Endothelial cell (in vitro differentiated cells): ENCODE measurements at places on chromosomes 12 and 14.

GRCh38 chr12:91144053-91144452, 32.8 kb upstream of the LUM start:
- no peak for DNase-seq

DNA sequence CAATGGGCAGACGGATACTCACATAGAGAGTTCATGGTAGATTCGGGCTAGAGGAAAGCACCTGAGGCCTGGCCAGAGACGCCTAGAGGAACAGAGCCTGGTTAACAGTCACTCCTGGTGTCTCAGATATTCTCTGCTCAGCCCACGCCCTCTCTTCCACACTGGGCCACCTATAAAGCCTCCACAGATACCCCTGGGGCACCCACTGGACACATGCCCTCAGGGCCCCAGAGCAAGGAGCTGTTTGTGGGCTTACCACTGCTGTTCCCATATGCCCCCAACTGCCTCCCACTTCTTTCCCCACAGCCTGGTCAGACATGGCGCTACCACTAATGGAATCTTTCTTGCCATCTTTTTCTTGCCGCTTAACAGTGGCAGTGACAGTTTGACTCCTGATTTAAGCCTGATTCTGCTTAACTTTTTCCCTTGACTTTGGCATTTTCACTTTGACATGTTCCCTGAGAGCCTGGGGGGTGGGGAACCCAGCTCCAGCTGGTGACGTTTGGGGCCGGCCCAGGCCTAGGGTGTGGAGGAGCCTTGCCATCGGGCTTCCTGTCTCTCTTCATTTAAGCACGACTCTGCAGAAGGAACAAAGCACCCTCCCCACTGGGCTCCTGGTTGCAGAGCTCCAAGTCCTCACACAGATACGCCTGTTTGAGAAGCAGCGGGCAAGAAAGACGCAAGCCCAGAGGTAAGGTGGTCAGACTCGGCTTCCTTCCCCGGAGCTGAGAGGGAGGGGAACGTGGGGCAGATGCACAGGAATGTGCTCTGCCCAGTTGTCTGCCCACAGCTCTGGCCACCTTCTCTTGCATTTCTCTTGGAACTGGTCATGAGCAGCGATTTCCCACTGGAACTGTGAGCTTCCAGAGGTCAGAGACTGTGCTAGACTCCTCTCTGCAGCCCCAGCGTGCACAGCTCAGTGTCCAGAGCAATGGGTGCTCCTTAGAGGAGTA, at the start of gene CD4:
Gene CD4 (plus strand): TSS at position 557 of the 953 bp plus-strand sequence. CDS start 10,611 bp downstream, outside the sequence.
- DNase-seq, result no peak

DNA sequence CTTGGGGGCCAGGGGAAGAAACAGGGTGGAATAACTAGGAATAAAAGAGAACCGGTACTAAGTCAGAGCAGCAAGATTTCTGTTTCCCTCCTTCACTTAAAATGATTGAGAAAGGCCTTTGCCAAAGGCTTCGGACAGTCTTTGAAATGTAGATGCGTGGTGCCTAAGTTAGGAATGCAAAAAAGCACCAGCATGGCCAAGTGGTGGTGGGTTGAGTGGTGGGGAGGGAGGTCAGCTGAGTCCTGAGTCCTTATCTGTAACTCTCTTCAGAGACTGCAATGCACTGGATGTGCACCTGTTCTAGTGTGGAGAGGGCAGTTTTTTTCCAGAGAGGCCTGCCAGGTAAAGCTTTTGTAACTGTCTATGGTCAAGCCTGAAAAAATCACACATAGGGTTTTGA, 919.9 kb downstream of the FSCB start:
- DNase-seq, result no peak

DNA sequence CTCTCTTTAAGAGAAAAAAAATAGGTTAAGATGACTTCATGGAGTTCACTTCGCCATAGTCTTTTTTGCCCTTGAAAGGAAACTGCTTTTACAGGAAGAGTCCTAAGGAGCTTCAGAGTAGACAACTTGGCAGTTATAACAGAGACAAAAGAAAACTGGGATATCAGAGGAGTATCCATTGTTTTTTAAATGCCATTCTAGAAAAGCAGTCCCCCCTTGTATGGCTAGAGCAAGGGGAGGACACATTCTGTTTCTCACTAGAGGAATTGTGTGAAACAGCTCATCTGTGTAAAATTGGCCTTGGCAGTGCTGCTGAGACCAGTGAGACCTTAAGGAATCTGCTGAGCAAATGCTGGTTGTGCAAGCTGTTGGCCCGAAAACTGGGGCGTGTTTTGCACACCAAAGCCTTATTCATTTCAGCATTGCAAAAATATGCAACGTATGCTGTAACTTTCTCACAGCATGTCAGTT, 128.0 kb downstream of the GPR135 start:
- no peak for DNase-seq

DNA sequence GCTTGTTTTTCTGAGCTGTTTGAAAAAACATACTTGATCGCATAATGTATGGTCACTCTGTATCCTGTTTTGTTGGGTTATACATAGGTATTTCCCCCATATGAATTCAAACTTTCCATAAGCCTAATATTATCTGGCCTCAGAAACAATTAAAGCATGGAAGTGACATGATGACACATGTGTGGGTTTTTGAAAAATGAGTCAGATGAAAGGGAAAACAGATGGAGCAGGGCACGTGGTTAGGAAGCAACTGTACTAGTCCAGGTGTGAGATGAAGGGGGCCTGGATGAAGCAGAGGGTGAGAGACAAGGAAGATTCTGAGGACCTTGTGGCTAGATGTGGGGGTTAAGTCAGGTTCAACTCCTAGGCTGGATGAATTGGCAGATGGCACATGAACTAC, 92.7 kb upstream of the DNM1L start:
- no peak for DNase-seq

- DNase-seq, result no peak
These were observed 940.2 kb downstream of the GALC start for GRCh38 chr14:87052646-87053225.

GRCh38 chr14:72751276-72752033, 142.4 kb downstream of the DPF3 start:
- no peak for DNase-seq

GRCh38 chr12:69388371-69388770, 28.8 kb downstream of the YEATS4 start:
- DNase-seq, result no peak

GRCh38 chr12:50110127-50110761, 1.8 kb upstream of the COX14 start:
- no peak for DNase-seq

- DNase-seq, result no peak
These were observed 25.3 kb upstream of the DHRS2 start for GRCh38 chr14:23610815-23611289.

- DNase-seq, result no peak
These were observed 29.6 kb downstream of the P2RX4 start for GRCh38 chr12:121239351-121240061.
